ENCODE measurements at places on chromosomes 6 and 20.

DNA sequence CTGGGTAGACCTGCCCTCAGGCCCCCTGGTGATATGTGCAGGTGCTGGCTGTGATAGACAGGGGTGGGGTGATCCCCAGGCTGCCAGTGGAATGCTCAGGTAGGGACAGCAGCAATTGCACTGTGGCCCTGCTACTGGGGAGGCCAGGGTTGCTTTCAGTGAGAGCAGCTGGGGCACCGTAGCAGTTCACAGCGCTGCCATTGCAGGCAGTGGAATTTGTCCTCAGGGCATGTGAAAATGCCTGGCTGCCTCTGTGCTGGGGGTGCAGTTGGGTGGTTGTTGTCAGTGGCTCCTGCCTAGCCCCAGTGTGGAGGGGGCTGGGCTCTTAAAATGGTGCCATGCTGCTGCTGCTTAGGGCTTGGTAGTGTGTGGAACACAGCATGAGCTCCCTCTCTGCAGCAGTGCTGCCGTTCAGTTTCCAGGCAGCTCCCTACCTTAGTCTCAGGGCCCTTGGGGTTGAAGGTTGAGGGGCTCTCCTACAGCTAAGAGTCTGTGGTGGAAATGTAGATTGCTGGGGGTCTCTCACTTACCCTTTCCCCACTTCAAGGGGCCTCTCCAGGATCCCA is 23.6 kb downstream of the GJA10 start:
- no peak for DNase-seq

DNA sequence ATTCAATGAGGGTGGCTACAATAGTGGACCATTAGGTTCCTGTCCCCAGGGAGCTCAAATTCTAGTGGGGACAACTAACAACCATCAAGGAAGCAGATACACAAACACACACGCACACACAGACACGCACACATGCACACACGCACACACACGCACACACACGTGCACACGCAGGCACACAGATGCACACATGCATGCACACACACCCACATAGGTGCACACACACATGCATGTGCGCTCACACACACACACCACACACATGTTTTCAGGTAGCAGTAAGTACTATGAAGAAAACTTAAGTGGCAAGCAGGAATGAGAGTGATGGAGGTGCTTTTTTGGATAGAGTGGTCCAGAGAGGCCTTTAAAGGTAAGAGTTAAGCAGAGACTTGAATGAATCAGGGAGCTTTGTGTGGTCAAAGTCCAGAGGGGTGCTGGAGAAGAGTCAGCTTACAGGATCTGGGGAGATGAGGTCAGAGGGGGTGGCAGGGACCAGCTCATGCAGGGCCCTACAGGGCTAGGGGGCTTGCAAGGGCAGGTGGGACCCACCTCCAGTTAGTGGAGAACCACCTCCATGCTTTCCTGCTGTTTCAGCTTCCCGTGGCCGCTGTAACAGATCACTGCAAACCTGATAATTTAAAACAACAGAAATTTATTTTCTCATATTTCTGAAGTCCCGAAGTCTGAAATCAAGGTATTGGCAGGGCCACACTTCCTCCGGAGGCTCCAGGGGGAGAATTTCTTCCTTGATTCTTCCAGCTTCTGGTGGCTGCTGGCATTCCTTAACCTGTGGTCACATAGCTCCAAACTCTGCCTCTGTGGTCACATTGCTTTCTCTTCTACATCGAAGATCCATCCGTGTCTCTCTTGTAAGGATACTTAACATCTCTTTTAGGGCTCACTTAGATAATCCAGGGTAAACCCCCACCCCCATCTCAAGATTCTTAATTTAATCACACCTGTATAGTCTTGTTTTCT is 6.9 kb upstream of the NSFL1C start:
- DNase-seq, result no peak

GRCh38 chr20:41359541-41360011 is 7.0 kb downstream of the EMILIN3 start:
- no peak for DNase-seq

GRCh38 chr6:34182751-34183531 is 37.1 kb upstream of the GRM4 start:
- no peak for DNase-seq
